ENCODE measurements at places on chromosomes 12 and 14.
A peak's percentile ranks its signal among the peaks of the same experiment; 100 is the strongest.

DNA sequence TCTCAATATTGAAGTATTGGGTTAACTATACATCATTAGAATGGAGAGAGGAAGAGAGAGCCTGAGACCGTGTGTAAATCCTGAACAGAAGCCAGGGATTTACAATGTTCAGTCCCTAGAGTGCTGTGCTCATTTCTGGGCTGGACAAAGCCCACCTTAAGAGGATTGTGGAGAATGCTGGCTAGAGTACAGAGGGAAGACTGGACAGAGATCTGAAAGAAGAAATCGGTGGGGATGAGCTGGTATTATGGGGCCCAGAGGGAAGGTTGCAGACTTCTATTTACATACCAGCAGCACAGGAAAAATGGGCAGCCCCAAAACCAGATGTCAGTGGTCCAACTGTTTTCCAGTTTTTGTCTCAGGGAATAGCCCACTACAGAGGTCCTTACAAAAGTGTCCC is 42.3 kb downstream of the RTN1 start:
- no peak for DNase-seq

DNA sequence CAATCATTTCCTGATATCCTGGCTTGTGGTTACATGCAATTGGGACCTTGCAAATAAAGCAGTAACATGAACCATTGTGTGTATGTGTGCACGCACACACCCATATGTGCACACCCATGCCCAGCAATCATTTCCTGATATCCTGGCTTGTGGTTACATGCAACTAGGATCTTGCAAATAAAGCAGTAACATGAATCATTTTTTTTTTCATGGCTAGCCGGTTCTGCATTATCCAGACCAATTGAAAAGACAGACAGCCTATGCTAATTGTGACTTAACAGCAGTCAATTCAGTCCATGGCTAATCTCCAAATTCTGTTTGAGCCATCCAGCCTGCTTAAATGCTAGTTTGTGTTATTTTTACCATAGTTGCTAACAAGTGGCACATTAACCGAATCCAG is 134.3 kb downstream of the TTC7B start:
- DNase-seq = no peak

- DNase-seq = no peak
These were observed 146.4 kb upstream of the BTG1 start for GRCh38 chr12:92292016-92292415.

DNA sequence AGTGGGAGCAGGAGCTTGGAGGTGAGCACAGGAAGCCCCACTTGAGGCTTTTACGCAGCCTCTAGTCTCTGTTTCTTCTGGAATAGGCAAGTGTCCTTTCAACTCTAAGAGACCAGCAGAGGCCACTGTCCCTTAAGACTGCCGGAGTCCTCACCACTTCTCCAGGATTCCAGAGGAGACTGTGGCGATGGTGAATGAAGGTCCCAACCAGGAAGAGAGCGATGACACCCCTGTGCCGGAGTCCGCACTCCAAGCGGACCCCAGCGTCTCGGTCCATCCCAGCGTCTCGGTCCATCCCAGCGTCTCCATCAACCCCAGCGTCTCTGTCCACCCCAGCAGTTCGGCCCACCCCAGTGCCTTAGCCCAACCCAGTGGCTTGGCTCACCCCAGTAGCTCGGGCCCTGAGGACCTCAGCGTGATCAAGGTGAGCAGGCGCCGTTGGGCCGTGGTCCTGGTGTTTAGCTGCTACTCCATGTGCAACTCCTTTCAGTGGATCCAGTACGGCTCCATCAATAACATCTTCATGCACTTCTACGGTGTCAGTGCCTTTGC is 442 bp downstream of the FLVCR2 start:
- DNase-seq = no peak

DNA sequence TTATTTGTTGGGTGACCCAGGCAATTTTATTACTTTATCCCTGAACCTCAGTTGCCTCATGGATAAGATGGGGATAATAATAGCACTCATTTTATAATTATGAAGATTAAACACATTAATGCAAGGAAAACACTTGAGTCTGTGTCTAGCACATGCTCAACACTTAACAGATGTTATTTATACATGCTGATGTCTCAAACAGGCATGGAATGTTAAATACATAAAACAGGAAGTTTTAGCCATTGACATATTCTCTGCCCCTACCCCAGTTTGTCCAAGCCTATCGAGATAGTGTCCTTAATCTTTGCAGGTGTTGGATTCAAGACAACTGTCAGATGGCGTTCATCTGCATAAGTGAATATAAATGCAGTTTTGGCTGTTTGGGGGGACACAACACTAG is 109.8 kb downstream of the SCAF11 start:
- no peak for DNase-seq

- no peak for DNase-seq
These were observed 8.8 kb downstream of the VRK1 start for GRCh38 chr14:96805956-96806355.

DNA sequence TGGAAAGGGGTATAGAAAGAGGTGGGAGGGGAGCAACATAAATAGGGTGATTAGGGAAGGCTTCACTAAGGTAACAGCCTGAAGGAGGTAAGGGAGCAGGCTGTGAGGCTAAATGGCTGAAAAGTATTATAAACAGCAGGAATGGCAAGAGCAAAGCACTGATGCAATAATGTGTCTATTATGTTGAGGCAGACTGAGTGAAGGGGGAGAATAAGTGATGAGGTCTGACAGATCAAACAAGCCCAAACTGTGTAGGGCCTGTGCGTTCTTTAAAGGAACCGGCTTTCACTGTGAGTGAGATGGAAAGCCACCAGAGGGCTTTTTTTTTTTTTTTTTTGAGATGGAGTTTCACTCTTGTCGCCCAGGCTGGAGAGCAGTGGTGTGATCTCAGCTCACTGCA is 6.7 kb upstream of the VCPKMT start:
- DNase-seq = no peak

DNA sequence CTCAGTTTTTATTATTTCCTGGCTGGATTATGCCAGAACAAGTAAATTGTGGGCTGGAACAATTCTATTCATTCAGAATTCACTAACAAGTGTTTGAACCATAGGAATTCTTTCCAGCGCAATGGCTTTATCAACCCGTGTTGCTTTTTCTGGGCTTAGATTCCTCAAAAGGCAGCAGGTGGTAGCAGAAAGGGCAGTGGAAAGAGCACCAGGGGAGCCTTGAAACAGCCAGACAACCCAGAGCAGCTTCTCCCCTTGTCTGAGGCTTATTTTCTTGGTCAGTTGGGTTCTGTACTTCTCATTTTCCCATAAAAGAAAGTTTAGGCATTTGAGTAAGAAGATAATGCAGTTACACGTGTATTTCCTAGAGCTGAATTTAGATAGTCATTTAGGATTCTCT is 130.7 kb downstream of the OTOGL start:
- DNase-seq = no peak

DNA sequence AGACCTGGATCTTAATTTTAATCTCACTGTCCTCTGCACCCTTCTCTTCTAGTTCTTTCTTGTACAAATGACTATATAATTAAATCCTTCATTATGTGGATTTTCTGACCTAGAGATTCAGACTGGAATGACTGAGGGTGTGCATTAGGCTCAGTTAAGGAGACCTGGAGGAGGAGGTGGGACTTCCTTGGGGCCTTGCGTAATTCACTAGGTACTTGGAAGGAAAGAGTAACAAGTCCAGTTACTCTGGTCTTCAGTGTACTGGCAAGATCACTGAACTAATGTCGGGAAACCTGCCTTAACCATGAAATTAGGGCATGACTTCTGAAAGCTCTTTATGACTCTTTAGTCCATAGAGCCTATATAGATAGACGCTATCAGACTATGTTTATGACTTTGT is 441.4 kb downstream of the EGLN3 start:
- no peak for DNase-seq

GRCh38 chr12:54304187-54304810 is 3.5 kb upstream of the NFE2 start:
- no peak for DNase-seq

DNA sequence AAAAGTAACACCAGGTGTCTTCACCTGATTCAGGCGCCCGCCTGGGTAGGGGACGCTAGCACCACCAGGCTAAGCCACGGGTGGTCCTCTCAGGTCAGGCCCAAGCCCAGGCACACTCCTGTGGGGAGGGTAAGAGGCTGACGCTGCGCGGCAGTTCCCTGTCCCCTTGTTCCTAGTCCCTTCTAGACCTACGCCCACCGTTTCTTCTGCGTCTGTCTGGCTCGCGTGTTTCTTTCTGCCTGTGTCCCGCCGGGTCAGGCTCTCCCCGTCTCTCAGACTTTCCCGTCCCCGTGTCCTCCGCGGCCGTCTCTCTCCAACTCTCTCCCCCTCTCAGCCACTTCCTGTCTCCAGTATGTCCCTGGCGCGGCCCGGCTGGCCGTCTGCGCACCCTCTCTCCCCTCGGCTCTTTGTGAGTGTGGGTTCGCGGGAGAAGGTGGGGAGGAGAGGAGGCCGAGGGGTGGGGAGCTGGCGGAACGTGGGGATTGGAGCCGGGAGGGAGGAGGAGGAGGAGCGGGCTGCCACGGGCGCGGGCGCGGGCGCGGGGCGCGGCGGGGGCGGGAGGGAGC is 3.1 kb upstream of the TNS2 start:
- no peak for DNase-seq

DNA sequence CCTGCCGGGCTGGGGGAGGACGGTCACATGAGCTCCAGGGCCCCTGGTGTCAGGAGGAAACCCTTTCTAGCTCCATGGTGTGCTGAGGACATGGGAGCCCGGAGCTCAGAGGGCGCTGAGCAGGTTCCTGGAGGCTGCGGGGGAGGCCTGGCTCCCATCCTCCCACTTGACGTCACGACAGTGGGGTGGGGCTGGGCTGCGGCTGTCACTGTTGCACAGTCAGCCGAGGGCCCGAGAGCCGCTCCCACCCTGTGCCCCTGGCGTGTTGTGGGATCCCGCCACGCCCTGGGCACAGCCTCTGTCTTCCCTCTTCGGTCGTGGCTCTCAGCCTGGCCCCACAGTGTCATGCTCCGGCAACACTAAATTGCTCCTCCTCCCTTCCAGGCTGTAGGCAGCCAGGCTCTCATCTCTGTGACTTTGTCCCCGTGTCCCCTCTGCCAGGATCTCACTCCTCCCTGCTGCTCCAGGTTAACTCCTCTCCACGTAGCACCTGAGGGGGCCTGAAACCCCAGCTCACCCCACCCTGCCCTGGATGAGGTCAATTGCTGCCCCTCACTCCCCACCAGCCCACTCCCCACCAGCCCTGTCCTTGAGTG is 33.0 kb downstream of the BEGAIN start:
- DNase-seq = no peak

- no peak for DNase-seq
These were observed 12.4 kb downstream of the CABP1 start for GRCh38 chr12:120652656-120653435.

DNA sequence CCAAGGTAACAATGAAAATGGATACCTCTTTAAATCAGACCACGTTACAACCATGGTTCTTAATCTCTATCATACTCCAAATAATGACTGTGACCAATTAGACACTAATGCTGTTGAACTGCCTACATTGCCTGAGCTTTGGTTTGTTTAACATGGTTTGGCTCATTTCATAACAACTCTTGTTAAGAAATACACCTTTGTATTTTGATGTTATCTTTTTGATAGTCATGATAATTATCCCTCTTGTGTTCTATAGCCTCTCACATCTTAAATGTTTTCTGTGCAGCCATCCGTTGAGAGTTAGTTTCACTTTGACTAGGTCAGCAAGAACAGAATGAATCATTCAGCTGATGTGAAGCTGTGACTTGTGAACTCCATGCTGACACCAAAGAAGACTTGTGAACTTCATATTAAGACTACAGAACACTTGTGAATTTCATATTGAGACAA is 75.5 kb upstream of the RERGL start:
- DNase-seq = no peak

- DNase-seq = no peak
These were observed 196.9 kb downstream of the GRIN2B start for GRCh38 chr12:13784504-13784903.

DNA sequence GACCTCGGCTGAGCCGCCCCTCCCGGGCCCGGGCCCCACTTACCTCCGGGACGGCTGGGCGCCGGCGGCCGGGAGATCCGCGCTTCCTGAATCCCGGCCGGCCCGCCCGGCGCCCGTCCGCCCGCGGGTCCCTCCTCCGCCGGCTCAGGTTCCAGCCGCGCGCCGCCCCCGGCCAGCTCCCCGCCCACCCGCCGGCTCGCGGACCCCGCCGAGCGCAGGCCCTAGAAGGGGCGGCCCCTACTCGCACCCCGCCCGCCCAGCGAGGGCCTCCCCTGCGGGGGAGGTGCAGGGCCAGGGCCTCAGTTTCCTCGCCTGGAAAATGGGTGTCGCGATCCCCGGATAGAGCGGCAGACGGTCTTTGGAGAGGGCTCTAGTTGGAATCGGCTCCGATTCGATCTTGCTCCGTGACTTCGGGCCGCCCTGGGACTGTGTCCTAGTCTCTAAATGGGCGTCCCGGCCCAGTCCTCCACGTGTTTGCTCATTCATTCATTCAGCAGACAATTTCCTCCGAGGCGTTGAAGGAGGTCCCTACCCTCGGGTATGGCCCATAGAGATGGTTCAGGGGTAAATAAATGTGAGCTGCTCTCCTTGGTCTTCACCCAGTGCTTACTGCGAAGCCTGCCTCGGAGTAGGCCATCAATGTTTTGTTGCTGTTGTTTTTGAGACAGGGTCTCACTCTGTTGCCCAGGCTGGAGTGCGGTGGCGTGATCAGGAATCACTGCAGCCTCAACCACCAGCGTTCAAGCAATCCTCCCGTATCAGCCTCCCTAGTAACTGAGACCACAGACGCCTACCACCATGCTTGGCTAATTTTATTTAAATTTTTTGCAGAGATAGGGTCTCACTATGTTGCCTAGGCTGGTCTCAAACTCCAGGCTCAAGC is at the start of gene TRPV4:
Gene TRPV4, minus strand, starts transcription at position 92 of the 883 bp plus-strand sequence. CDS start 18,602 bp downstream, outside the sequence.
- no peak for DNase-seq

GRCh38 chr14:72745546-72745945 is 148.4 kb downstream of the DPF3 start:
- DNase-seq = no peak

- no peak for DNase-seq
These were observed 26.0 kb downstream of the MAPK1IP1L start for GRCh38 chr14:55077170-55078151.

GRCh38 chr12:62839869-62840660 is 94.9 kb downstream of the PPM1H start:
- DNase-seq = no peak

DNA sequence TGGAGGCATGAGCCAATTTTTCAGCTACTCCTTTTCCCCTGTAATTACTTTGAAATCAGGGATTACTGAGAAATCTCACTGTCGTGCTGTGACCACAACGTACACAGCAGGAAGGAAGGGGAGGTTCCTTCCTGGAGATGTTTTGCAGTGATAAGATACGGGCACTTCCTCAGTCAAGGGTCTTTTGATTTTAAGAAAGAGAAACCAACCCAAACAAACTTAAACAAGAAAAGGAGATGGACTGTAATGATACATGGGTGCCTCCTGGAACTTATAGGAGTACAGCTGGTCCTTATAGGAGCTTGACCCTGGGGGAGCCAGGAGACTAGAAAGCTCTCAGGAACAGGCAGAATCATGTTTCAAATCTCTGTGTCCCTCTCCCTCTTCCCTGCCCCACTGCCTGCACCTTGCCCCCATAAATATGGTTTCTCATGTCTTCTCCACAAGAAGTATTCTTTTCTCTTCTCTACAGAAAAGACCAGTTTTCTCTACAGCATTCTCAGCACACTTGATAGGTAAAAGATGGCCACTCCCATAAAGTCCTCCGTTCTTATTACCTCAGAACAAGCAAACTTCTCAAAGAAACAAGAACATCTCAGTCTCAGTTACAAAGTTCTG is 281.1 kb upstream of the AMIGO2 start:
- DNase-seq = peak; percentile 44

Data from activated CD4-positive, alpha-beta T cell treated with anti-CD3 and anti-CD28 coated beads for 4 hours (primary cell).